ENCODE measurements at places on chromosomes 4 and X.

DNA sequence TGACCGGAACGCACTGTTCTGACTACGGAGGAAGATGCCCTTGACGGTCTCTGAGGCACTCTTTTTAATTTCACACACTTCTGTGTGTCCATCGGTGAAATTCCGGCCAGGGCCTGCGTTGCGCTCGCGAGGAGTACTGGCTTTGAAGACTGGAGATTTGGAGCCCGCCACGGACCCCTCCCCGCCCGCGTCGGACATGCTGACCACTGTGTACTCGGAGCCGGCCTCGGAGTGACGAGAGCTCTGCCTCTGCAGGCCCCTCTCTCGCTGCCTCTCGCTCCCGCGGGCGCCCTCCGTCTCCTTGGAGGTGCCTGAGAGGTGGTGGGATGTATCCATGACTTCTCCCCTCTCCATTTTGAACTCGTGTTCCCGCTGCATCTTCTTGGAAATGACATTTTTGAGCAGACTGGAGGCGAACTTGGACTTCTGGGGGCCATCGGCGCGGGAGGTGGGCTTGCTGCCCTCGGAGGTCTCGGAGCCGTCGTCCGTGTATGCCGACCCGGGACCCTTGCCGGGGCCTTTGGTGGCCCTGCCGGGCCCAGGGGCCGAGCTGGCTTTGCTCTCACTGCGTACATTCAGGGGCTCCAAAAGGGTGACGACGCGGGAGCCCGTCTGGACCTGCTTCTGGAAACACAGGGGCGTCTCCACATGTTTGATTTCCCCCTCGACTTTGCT is 5.7 kb downstream of the C4orf54 start:
- no peak for DNase-seq
- no peak overlapping the region for H3K4me3 ChIP-seq
- no peaks in the 10 kb centered on the region for H3K27me3 ChIP-seq
- no peak overlapping the region for H3K27ac ChIP-seq
- H3K4me1 ChIP-seq: no peaks in the 10 kb centered on the region

DNA sequence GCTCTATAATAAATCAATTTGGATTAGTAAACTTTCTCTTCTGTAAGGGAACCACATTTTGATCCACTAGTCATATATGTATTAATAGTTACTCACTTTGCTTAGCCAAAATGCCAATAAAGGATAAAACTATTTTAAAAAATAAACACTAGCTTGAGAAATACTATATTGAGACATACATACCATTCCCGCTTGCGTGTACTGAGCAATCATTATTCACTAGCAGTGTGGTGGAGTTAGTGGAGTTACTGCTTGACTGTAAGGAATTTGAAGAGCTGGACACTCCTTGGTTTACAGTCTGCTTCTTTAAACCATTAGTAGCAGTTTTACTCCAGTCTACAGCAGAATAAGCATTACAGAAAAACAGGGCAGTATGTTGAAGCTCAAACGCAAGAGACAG is 10.8 kb upstream of the PHKA2 start:
- H3K4me1 ChIP-seq: peaks cover 5% of the 10 kb centered on the region
- H3K27me3 ChIP-seq: no peaks in the 10 kb centered on the region
- H3K36me3 ChIP-seq: no peaks in the 10 kb centered on the region
- DNase-seq: no peak
- peak overlapping the region; percentile 90 for H3K27ac ChIP-seq

DNA sequence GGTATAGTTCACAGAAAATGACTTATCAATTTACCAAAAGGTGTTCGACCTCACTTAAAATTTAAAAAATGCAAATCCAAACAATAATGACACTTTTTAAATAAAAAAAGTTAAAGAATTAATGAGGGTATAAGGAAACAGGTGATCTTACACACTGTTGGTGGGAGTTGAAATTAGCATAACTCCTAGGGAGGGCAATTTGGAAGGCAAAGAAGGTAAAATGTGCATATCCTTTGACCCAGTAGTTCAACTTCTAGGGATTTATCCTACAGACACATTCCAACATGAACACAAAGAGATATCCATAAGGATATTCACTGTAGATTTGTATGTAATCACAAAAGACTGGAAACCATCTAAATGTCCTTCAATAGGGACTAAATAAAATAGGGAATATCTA is 143.8 kb upstream of the DGKK start:
- no peaks in the 10 kb centered on the region for H3K36me3 ChIP-seq
- no peak for DNase-seq
- no peaks in the 10 kb centered on the region for H3K4me1 ChIP-seq
- H3K4me3 ChIP-seq: no peak overlapping the region

DNA sequence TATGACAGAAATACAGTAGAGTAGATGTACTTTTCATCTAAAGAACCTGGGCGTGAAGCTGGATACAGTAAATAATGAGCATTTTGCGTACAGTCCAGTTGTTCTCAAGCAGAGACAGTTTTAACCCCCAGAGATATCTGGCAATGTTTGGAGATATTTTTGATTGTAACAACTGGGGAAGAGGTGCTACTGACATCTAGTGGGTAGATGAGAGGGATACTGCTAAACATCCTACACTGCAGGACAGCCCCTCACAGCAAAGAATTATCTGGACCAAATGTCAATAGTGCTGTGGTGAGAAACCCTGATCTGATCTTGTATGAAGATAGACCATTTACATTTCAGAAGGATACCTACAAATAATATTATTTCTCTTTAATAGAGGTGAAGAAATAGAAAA is 200.2 kb upstream of the FAM47A start:
- no peak overlapping the region for H3K4me3 ChIP-seq
- no peak for DNase-seq
- H3K27ac ChIP-seq: no peak overlapping the region
- H3K36me3 ChIP-seq: no peaks in the 10 kb centered on the region
- H3K4me1 ChIP-seq: no peaks in the 10 kb centered on the region

GRCh38 chrX:149522916-149523315 is 17.8 kb upstream of the IDS start:
- no peak for DNase-seq
- no peak overlapping the region for H3K4me3 ChIP-seq
- no peak overlapping the region for H3K27ac ChIP-seq

DNA sequence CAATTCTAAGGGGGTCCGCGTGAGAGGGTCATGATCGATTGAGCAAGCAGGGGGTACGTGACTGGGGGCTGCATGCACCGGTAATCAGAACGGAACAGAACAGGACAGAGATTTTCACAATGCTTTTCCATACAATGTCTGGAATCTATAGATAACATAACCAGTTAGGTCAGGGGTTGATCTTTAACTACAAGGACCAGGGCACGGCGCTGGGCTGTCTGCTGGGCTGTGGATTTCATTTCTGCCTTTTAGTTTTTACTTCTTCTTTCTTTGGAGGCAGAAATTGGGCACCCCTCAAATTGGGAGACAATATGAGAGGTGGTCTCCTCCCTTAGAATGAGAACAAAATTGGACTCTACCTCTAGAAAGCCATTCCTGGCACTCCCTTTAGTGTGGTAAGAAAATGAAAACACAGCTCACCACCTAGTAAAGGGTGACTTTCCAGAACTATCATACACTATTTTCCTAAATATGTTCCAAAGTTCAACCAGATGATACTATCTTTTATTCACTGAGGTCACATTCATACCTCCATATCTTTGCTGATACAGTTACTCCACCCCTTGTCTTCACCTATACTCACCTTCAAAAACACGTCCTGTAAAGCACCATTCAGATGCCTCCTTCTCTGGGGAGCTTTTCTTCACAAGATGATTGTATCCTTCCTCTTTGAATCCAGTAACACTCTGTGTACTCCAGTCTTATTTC is 1058.3 kb upstream of the SLIT2 start:
- peaks cover 27% of the 10 kb centered on the region for H3K4me1 ChIP-seq
- peak overlapping the region; percentile 79 for H3K4me3 ChIP-seq

GRCh38 chrX:46587753-46588171 is 14.2 kb downstream of the CHST7 start:
- peaks cover 3% of the 10 kb centered on the region for H3K36me3 ChIP-seq
- H3K4me3 ChIP-seq: no peak overlapping the region
- H3K4me1 ChIP-seq: peaks cover 19% of the 10 kb centered on the region
- H3K27me3 ChIP-seq: no peaks in the 10 kb centered on the region

- H3K36me3 ChIP-seq: no peaks in the 10 kb centered on the region
- DNase-seq: no peak
- no peak overlapping the region for H3K4me3 ChIP-seq
- peaks cover 11% of the 10 kb centered on the region for H3K4me1 ChIP-seq
Measured at GRCh38 chrX:68677998-68678397, 30.5 kb downstream of the STARD8 start.

GRCh38 chr4:151628001-151628608 is 132.7 kb downstream of the GATB start:
- no peaks in the 10 kb centered on the region for H3K36me3 ChIP-seq
- DNase-seq: no peak
- H3K4me1 ChIP-seq: peaks cover 6% of the 10 kb centered on the region
- no peaks in the 10 kb centered on the region for H3K27me3 ChIP-seq
- no peak overlapping the region for H3K4me3 ChIP-seq

GRCh38 chr4:108149588-108150380 is 18.9 kb downstream of the LEF1 start:
- peaks cover 24% of the 10 kb centered on the region for H3K36me3 ChIP-seq
- H3K4me1 ChIP-seq: no peaks in the 10 kb centered on the region
- no peak overlapping the region for H3K27ac ChIP-seq
- H3K27me3 ChIP-seq: peaks cover 4% of the 10 kb centered on the region
- no peak overlapping the region for H3K4me3 ChIP-seq
- no peak for DNase-seq

DNA sequence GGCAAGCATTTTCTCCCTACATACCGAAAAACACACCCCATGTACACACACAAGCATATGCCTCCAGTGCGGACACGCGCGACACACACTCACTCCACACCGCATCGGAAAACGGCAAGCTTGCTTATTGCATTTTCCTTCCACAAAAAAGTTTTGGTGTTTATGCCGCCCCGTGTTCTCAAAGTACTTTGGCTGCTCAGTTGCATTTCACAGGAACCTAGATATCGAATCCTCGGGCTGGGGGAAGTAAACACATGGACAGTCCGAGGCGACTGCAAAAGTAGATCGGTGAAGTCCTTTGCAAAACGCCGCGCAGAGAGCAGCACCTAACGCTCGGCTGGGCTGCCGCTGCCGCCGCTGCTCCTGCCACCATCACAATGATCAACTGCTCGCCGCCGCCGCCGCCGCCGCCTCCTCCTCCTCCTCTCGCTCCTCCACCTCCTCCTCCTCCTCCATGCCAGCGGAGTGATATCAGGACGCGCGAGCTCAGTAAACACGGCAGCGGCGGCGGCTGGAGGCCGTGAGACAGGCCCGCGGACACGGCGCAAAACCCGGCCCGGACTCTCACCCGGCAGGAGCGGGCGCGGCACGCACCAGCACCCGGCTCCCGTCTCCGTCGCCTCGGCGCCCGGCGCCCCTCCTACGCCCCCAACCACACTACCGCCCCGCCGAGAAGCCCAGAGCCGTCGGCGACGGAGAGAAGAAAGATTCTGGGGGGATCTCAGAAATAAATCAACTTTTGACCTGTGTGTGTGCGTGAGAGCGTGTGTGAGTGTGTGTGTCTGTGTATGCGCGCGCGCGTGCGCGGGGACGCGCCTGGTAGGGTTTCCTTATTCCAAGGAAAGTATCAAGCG is at the start of gene MAML3:
TSS of gene MAML3 (minus strand) at position 467 of the 854 bp plus-strand sequence. CDS start 857 bp downstream, outside the sequence.
- H3K27ac ChIP-seq: peak within 1 kb of the TSS; percentile 98
- peak within 1 kb of the TSS; percentile 99 for H3K4me3 ChIP-seq
- H3K4me1 ChIP-seq: peaks cover 7% of the 10 kb centered on the region
- DNase-seq: peak; percentile 97
- H3K36me3 ChIP-seq: no peaks in the 10 kb centered on the region

GRCh38 chr4:113440371-113440770 is 321.2 kb downstream of the CAMK2D start:
- H3K4me1 ChIP-seq: peaks cover 10% of the 10 kb centered on the region
- H3K36me3 ChIP-seq: no peaks in the 10 kb centered on the region
- H3K27me3 ChIP-seq: no peaks in the 10 kb centered on the region
- no peak overlapping the region for H3K4me3 ChIP-seq
- no peak for DNase-seq

GRCh38 chr4:4845027-4845426 is 14.4 kb upstream of the MSX1 start:
- no peak overlapping the region for H3K4me3 ChIP-seq
- H3K4me1 ChIP-seq: peaks cover 27% of the 10 kb centered on the region
- no peaks in the 10 kb centered on the region for H3K36me3 ChIP-seq
- no peak for DNase-seq
- H3K27me3 ChIP-seq: peaks cover 50% of the 10 kb centered on the region

DNA sequence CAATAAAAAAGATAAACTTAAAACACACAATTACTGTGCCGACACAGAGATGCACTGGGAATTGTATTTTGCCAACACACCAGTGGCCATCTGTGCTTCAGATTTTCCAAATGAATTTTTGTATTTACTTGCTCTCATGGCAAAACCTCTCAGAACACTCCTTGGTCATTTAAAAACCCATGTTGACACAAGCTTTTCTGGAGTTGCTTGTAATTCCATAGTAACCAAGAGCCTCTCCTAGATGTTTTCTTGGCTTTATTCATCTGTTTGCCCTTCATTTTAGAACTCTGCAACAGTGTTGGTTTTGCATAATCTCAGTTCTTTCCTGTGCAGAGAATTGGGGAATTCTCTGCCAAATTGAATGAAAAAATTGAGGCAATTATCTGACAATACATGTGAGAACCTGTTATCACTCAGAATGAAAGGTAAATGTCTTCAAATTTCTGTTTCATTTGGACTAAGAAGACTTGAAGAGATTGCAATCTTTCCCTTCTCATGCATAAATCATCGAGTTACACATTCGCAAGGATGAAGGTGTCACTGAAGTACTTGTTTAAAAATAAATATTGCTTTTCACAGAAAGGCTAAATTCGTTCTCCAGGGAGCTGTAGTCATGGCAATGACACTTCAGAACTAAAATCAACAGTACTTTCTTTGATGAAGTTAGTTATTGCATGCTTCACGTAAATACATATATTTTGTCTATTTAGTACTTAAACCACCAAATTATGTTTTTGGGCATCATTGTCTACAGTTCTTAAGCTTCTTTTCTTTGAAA is 301.8 kb upstream of the CTSO start:
- H3K27me3 ChIP-seq: no peaks in the 10 kb centered on the region
- no peak overlapping the region for H3K27ac ChIP-seq
- H3K4me1 ChIP-seq: peaks cover 18% of the 10 kb centered on the region
- no peak overlapping the region for H3K4me3 ChIP-seq
- DNase-seq: no peak
- no peaks in the 10 kb centered on the region for H3K36me3 ChIP-seq

GRCh38 chr4:159177265-159178150 is 74.6 kb downstream of the RAPGEF2 start:
- H3K27ac ChIP-seq: peak overlapping the region; percentile 2
- no peak overlapping the region for H3K4me3 ChIP-seq
- H3K36me3 ChIP-seq: no peaks in the 10 kb centered on the region
- no peaks in the 10 kb centered on the region for H3K27me3 ChIP-seq
- no peak for DNase-seq

DNA sequence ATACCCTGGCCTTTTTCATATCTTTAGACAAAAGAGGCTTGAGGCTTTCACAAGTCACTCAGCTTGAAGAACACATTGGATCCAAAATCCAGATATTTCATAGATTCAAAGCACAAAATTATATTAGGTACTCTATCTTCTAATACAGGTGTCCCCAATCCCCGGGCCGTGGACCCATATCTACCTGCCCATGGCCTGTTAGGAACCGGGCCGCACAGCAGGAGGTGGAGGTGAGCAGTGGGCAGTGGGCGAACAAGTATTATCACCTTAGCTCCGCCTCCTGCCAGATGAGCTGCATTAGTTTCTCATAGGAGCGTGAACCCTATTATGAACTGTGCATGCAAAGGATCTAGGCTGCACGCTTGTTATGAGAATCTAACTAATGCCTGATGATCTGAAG is 18.7 kb downstream of the YIPF7 start:
- no peak overlapping the region for H3K4me3 ChIP-seq
- peaks cover 5% of the 10 kb centered on the region for H3K27me3 ChIP-seq
- no peaks in the 10 kb centered on the region for H3K4me1 ChIP-seq
- DNase-seq: no peak

GRCh38 chr4:165384598-165384997 is 5.8 kb downstream of the CPE start:
- peaks cover 16% of the 10 kb centered on the region for H3K27me3 ChIP-seq
- H3K27ac ChIP-seq: peak overlapping the region; percentile 56
- peaks cover 46% of the 10 kb centered on the region for H3K4me1 ChIP-seq
- peak overlapping the region; percentile 22 for H3K4me3 ChIP-seq
- H3K36me3 ChIP-seq: no peaks in the 10 kb centered on the region
- DNase-seq: no peak

Measured in type B pancreatic cell (in vitro differentiated cells).